ENCODE measurements at places on chromosomes 6 and 20. TPM values are rescaled to one million over a fixed set of nuclear protein-coding genes. Genes with fewer than 3 reads are reported as not detected.

CDH22 gene
- not detected for total RNA-seq

GNAS-AS1 gene
- total RNA-seq: not detected

WFDC5 gene
- not detected for total RNA-seq

SPTLC3 gene
- not detected for total RNA-seq

Measured in A549 treated with RU486 at 1 μM for 4 hours (cell line).